ENCODE measurements at places on chromosomes 2 and 18.

DNA sequence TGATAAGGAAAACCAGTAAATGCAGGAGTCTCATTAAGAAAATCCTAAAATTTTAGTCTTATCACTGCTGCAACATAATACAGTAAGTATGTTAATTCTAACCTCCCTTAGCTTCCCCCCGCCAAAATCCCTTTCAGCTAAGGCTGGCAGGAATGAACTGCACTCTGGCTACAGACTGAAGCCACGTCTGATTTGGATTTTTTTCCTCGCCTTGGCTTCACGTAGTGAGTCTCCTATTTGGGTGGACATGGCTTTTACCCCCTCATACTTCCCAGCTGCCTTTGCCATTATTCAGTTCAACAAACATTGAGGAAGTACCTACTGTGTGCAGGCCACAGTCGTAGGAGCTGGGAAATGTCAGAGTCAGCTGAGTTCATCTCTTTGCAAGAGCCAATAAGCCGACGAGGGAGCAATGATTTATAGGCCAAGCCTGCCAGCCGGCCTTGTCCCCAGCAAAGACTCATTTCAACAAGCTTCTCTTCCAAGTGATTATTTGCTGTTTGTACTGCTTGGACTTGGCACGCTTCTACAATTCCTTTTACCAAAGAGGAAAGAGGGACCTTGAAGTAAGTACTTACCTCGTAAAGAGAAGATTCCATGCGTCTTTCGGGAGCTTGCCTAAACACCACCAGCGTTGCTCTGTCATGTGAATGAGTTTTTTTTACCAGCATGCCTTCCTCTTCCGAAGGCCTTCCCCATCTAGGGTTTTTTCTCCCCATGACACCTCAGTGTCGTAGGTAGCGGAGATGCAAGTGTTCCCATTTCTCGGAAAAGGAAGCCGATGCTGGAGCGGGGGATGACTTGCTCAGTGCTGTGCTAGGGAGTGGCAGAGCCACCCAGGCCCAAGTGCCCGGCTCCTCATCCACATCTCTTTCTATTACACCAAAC lies 138.6 kb downstream of the KLHL29 start:
- no peak for DNase-seq

DNA sequence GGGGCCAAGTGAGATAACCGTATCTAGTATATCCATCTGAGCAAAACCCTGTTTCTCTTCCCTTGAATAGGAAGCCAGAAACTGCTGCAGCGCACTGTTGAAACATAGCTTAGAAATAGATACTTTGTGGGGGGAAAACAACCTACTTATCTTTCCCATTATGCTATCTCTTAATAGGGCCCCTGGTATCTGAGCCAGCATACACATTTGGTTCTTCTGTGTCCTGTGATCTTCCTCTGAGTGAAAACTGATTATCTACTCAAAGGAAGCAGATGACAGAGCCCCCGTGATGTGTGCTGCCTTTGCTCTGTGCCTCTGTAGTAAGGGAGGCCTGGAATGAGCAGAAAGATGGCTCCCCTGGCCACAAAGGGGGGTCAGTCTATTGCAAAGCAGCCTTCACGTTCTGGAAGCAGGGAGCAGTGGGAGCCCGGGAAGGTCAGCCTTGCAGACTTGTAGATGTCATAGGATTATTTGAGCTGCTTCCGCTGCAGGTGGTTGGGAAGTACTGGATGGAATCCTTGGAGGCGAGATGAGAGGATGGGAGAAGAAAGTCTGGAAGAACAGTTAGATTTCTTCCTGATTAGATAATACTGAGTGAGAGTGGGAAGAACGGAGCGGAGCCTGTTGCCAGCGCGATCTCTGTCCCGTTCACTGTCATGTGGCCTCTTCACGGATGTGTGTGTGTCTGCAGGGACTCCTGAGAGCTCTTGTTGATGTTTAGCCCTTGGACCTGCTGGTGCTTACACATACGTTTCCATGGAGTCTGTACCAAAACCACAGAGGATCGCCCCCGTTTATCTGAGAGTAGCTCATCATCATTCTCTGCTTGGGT lies 150.1 kb downstream of the AGAP1 start:
- DNase-seq: no peak

DNA sequence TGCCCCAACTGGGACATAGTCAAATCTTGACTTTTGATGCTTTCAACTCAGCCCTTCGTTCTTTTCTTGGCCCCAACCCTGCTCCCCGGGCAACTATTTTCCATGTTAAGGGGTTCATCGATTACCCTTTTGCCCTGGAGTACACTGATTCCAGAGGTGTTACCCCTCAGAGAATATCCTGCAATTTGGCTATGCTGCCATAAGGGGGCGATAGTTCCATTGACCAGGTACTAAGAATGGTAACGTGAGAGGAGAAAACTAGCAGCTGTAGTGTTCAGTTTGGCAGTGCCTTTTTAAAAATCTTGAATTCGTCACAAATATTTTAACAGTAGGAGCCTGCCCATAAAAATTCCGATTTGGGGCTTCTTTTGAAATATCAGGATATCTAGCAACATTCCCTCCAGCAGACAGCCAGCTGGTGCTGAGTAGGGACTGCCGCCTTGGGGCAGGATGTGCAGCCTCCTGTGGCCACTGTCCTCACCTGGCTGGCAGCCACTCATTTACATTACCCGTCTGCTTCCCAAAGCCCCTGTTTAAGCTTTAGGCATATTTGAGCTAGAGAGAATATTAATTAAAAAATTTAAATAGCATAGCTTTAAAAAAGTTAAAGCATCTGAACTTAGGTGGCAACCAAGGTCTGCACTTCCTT lies 146.3 kb upstream of the SKOR2 start:
- DNase-seq: no peak

- DNase-seq: no peak
Observed at GRCh38 chr2:56130463-56131070, 53.2 kb upstream of the CCDC85A start.

DNA sequence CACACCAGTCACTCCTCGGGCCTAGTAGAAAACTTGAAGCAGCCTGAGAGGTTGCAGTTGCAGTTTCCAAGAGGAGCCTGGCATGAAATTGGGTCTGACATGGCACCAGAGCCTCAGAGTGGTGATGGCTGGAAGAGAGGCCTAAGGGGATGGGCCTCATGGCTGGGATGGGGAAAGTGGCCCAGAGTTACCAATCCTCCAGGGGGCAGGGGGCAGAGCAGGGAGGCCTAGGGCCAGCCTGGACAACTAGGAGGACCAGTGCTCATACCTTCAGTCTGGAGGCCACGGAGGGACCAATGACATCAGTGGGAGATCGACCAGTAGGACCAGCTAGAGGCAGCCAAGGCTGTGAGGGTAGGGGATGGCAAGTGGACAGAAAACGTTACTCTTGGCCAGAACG lies 15.1 kb upstream of the ADCY3 start:
- no peak for DNase-seq

DNA sequence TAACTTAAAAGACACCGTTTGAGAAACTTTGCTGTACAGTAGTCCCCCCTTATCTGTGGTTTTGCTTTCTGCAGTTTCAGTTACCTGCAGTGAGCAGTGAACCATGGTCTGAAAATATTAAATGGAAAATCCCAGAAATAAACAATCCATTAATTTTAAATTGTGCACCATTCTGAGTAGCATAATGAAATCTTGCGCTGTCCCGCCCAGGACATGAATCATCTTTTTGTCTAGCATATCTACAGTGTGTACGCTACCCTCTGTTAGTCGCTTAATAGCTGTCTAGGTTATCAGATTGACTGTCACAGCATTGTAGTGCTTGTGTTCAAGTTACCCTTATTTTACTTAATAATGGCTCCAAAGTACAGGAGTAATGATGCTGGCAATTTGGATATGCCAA lies 6.1 kb downstream of the ARPC2 start:
- peak; percentile 42 for DNase-seq

DNA sequence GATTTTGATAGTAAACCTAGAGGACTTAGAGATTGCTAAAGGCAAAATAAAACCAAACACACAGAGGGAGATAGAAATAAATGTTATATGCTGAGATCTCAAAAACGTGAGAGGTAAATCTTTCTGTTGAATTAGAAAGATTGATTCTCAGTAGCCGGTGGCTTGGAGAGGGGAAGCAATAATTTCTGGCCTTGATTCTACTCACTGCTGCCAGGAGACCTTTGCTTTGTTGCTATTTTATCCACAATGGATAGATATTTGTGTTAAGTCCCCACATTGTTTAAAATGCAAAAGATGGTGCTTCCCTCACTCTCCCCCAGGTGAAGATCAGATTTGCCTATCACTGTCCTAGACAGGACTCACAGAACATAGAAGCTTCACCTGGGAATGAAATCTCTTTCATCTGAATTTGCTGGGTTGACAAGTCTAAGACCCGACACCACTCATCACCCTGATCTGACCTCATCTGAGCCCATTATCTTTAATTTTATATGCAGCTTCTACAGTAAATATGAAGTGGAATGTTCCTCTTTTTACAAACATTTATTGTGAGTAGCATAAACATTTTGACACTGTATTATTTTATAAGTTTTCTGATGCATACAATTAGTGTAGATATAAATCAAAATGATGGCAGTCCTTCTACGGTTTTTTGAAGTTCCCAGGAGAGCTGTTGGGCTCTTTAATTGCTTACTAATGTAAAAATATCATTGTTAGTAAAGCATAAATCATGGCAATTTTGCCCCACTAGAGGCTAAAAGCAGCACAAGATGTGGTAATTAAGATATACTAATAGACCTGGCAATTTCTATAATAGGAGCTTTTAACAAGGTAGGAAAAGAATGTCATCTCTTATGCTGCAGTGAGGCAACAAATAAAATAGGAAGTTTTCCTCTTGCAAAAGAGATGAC lies 149.7 kb downstream of the DCC start:
- no peak for DNase-seq

- no peak for DNase-seq
Observed at GRCh38 chr2:153890576-153890975, 18.9 kb downstream of the GALNT13 start.

DNA sequence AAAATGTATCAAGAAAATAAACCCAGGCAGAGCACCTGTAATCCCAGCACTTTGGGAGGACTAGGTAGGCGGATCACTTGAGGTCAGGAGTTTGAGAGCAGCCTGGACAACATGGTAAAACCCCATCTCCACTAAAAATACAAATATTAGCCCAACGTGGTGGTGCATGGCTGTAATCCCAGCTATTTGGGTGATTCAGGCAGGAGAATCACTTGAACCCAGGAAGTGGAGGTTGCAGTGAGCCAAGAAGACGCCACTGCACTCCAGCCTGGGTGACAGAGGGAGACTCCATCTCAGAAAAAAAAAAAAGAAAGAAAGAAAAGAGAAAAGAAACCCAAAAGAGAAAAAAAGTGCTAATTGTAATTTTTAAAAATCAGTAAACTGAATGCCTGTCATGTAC lies 41.4 kb downstream of the DDX18 start:
- DNase-seq: no peak

- no peak for DNase-seq
Observed at GRCh38 chr2:112959109-112959812, 18.5 kb upstream of the IL36G start.

- no peak for DNase-seq
Observed at GRCh38 chr2:54669677-54670484, 53.6 kb upstream of the EML6 start.

- DNase-seq: no peak
Observed at GRCh38 chr2:224039770-224040440, 819 bp upstream of the SERPINE2 start.

GRCh38 chr2:634636-635388 lies 42.4 kb downstream of the TMEM18 start:
- DNase-seq: no peak

Measured in CD4-positive, alpha-beta T cell treated with Interleukin-12 subunit alpha and Interleukin-12 subunit beta, for 1 hour (primary cell).